ENCODE measurements at places on chromosomes 2 and 18. TPM values are rescaled to one million over a fixed set of nuclear protein-coding genes. Genes with fewer than 3 reads are reported as not detected.

- DNase-seq: no peak
These were observed 258.5 kb downstream of the KCNS3 start for GRCh38 chr2:18136881-18137475.

DNA sequence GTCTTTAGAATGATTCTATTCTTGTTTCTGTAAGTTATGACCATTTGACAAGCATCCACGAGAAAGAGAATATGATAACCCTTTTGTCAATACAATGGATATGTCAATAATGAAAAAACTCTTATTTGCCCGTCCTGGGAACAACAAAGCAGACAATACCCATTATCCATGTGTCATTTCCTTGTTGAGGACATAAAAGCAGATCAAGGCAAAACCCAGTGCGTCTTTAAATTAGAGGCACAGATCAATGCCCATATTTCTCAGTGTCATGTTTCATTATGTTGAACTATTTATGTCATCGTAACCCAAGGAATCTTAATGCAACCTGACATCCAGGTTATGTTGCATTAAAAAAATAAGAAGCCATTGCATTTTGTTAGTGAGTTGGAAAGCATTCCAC is 365.0 kb upstream of the CELF4 start:
- no peak for DNase-seq

DNA sequence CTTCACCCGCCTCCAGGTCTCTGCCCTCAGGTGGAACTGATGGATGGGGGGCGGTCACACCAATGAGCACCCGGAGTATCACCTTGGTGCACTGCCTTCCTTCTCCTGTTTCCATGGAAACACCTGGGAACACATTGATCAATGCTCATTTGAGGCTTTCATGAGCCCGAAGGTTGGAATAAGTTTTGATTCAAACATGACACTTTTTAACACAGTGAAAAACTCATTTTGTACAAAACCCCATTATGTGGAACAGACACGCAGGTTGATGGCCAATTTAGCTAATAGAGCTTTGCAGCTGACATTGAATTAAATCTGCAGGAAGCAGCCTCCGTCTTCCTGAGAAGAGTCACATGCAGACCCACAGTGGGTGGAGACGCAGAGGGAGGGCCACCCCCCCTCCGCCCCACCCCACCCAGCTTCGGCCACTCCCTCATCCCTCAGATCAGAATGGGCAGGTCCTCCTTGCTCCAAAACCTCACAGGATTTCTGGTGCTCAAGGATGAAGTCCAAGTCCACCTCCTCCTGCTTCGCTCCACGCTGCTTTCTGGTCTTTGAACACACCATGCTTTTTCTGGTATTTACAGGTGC is 96.0 kb upstream of the MYCN start:
- DNase-seq: no peak

Gene DPP10
- 0.37 TPM for polyA plus RNA-seq

Gene RGPD3
- 0.05 TPM for polyA plus RNA-seq

Data from HepG2 (cell line).